Fibroblast of the aortic adventitia (primary cell): ENCODE measurements at places on chromosomes 2 and 18. TPM values are rescaled to one million over a fixed set of nuclear protein-coding genes. Genes with fewer than 3 reads are reported as not detected.

DLX1 gene
- 0.41 and 0.99 TPM in 2 replicates for total RNA-seq

MC2R gene
- total RNA-seq, result not detected in 2 replicates

PLEKHA3 gene
- total RNA-seq, result 4.7 and 10.0 TPM in 2 replicates

NTSR2 gene
- total RNA-seq, result not detected in 2 replicates

DNA sequence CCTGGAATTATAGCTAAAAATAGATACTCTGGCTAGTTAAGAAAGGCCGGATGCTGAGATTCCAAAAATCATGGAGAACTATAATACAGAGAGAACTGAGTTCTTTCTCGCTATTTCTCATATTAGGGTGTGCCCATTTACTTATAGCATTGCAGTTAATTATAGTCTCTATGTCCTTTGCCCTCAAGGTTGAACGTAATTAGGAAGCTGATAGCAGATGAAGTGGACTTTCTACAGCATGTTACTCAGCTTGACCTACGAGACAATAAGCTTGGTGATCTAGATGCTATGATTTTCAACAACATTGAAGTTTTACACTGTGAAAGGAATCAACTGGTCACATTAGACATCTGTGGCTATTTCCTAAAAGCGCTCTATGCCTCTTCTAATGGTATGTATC lies 187.4 kb downstream of the PHLPP1 start:
- no peak for DNase-seq

DNA sequence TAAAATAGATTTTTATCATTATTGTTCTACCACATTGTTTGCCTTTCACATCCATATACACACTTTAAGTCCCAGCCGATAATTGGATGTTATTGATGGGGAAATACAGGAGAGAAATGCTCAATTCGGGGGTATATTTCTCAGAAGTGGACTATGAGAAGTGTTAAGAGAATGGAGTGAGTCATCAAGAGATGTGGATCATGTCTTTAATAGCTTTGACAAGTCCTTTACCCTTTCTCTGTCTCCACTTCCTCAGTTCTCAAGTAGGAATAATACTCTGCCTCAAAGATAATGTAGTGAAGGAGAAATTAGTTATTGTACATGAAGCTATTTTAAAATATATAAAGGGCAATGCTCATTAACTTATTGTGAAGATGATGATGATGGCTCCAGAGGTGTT lies 1017.6 kb upstream of the PIK3C3 start:
- no peak for DNase-seq

- no peak for DNase-seq
Measured at GRCh38 chr2:128451084-128452023, 132.7 kb upstream of the HS6ST1 start.

- DNase-seq, result no peak
Measured at GRCh38 chr2:144467502-144468137, 52.3 kb downstream of the ZEB2 start.

DNA sequence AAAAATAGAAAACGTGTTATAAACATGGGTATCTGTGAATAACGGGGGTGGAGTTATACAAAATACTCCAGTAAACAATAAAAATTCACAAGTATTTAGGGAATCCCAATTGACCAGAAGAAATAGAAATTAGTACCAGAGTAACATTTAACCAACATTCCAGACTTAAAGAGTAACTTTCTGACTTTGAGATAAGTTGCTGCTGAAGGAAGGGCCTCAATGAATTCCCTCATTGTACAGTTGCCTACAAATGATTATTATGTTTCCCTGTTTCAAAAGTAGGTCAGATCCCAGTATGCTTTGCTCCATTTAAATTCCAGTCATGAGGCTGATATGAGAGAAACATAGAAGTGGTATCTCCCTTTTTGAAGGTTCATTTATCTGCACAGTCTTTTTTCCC lies 88.3 kb upstream of the KCNH7 start:
- DNase-seq, result no peak
